ENCODE measurements at places on chromosomes 1 and 21.

GRCh38 chr1:216705676-216706075, 17.6 kb downstream of the ESRRG start:
- DNase-seq, result no peak

DNA sequence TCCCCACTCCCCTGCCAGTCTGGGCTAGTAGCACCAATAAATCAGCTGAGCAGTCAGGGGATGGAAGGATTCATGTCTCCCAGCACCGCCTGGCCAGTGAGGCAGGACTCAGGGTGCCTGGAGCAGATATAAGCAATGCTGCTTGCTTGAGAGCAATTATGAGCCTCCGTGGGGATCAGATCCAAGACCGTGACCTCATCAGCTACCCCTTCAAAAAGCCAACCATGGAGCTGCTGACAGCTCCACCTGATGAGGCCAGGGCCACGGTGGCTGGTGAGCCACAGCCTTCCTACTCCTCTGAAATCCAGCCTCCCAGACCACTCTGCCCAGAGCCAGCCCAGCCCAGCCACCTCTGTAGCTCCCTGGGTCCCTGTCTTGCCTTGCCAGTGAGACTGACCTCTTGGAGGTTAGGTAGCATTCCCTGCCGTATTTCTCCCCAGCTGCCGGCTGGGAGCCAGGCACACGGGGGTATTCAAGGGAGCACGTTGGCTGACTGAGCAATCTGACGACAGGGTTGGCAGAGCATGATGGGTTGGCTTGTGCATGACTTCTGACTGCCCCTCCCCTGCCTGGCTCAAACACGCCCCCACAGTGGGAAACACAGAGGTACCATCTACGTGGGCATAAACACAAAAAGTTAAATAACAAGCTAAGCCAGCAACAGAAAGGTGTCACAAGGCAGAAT, 28.4 kb downstream of the SYT2 start:
- DNase-seq, result no peak

GRCh38 chr1:198726455-198726854, 87.6 kb downstream of the PTPRC start:
- peak; percentile 21 for DNase-seq

- no peak for DNase-seq
Observed at GRCh38 chr1:107820801-107821200, 144.2 kb downstream of the VAV3 start.

- no peak for DNase-seq
Observed at GRCh38 chr1:18110598-18110939, 3.0 kb downstream of the IGSF21 start.

DNA sequence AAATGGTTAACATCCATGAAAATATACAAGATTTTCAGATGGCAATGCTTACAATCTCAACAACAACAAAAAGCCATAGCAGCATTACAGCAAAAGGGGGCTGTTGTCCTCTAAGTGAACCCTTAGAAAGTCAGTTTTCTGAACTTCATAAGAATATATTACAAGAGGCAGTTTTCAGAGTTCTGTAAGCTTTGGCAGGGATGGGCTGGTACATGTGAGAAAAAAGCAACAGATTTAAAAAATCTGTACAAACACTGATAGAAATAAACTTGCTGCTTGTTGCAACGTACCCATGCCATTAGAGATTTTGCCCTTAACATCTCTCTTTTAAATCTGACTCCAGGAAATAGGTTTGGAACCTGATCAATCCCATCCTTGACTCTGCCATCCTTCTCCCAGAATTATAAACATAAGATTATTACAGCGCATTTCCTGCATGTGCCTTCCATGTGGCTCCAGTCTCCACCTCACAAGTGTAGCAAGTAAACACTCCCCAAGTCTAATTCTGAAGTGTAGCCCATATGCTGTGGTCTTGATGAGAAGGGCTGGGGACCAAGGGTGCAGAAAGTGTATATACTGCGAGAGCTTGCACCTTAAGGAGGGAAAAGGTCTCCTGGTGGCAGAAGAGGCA, 101.4 kb upstream of the TSPAN2 start:
- no peak for DNase-seq

GRCh38 chr1:171809834-171810233, 28.4 kb downstream of the METTL13 start:
- no peak for DNase-seq

GRCh38 chr1:153677718-153678518, 570 bp upstream of the NPR1 start:
- DNase-seq, result no peak

DNA sequence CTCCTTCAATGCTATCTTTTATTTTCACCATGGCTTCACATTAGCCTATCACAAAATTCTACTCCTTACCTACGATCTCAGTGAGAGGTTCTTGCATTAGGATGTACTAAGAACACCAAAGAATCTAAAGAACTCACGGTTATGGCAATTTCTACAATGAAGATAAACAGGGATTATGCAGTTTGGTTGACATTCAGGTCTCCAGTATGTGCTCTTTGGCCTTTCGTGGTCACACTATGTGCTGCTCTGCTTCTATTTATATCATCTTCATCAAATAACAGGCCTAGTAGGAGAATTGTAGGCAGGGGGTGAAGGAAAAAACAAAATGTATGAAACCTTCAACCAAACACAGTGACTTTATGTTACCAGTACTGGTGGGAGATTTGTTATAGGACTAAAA, 194.0 kb upstream of the SAMSN1 start:
- DNase-seq, result no peak
